D341Med (cell line): ENCODE measurements at places on chromosomes 5 and 9.

- no peak for DNase-seq
These were observed 38.2 kb upstream of the UBAP2 start for GRCh38 chr9:34086864-34087263.

GRCh38 chr5:135721548-135722090 lies 112.8 kb upstream of the SLC25A48 start:
- DNase-seq, result no peak

DNA sequence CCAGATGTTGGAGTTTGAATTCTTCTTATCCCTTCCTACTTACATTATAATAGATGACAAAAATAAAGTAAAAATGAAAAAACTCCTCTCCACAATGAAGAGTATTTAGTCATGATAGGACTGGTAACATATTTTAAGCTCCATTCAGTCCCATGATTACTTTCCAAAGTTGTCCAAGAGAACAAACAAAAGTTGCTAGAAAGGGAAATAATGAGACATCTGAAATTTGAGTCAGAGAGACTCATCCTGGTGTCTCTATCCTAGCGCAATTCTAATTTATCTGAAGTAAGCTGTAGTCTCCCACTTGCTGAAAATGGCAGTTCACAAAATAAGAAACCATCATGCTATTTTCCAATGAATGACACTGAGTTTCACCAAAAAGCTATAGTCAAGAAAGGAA lies 152.2 kb downstream of the BNC2 start:
- DNase-seq, result no peak

GRCh38 chr5:160702934-160703333 lies 149.1 kb downstream of the ATP10B start:
- DNase-seq, result no peak

GRCh38 chr9:70883963-70884793 lies 237.2 kb downstream of the TRPM3 start:
- DNase-seq, result no peak

DNA sequence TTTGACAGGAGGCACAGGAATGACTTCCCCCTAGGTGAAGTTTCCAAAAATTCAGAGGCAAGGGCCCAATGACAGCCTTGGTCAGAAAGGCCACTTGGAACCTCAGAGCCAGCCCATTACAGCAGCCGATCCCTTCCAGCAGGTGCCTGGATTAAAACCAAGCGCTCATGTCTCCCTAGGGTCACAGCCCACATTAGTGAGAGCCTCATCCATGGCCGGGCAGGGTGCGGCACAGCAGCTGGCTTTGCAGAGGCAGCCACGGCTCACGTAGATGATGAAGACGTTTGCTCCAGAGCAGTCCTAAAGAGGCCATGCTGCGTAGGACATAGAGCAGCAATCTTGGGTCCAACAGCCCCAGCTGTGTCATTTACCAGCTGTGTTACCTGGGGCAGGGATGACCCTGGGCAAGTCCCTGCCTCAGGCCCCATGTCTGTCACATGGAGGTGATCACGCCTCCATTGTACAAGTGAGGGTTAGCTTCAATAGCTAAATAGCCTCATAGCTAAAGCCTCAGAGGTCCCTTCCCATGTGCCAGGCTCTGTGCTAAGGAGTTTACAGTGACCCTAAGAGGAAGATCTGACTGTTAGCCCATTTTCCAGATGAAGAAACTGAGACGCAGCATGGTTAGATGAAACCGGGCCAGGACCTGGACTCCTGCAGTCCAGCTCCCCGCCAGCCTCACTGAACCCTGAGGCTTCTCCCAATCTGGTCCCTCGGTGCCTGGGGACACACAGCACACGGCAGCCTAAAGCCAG lies 39.2 kb downstream of the NEK6 start:
- no peak for DNase-seq

DNA sequence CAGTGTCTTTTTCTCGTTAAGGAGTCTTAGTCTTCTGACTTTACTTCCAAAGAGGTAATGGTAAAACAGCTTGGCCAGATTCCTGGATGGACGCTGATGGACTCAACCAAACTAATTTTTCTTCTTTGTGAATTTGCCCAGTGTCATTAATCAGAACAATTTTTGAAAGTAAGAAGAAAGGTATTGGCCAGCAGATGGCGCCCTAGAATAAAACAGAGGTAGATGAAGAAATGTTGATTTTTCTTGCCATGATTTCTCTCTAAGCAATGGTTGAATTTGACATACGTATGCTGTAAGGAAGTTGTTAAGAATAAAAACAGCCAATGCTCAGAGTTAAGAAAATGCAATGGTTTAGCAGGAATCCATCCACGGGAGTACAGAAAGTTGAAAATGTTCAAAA lies 500.0 kb downstream of the DIRAS2 start:
- no peak for DNase-seq

DNA sequence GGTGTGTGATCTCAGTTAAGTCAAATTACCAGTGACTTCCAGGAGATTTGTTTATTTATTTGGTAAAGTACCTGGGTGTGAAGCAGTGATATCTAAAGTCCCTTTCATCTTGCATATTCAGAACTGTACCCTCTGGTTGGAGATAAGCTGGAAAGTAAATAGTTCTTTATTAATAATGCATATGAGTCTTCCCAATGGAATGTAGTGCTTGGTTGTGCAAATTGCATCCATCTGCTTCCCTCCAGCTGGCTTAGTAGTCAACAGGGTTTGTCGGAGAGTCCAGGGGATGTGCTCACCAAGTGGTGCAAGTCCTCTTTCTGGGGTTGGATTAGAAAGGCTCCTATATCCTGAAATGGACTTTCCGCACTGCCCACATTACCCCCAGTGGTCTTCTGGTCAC lies 42.0 kb downstream of the TRPM3 start:
- DNase-seq, result no peak

DNA sequence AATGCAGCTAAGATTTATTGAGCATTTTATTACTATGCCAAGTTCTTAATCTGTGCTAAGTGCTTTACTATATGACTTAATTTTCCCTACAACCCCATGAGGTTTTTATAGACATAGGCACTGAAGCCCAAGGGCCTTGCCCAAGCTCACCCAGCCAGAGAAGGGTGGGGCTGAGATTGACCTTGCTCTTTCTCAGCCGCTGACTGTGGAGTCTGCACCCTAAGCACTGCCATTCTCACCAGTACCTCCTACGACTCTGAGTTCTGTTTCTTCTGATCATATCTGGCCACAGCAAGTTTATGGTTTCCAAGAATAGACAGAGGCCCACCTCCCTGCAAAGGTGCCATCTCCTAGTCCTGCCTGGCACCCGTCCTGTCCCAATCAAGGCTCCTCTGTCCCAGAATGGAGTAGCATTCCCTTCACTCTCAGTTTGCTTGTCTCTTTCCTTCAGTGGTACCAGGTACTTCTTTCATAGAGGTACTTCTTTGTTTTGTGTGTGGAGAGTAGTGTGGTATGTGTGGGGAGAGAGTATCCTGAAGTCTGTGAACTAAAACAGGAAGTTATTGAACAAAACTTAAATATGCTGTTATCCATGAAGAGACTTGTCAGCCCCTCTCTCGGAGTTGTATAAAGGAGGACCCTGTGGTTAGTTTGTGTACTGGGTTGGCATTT lies 42.6 kb downstream of the CSF1R start:
- DNase-seq, result no peak

DNA sequence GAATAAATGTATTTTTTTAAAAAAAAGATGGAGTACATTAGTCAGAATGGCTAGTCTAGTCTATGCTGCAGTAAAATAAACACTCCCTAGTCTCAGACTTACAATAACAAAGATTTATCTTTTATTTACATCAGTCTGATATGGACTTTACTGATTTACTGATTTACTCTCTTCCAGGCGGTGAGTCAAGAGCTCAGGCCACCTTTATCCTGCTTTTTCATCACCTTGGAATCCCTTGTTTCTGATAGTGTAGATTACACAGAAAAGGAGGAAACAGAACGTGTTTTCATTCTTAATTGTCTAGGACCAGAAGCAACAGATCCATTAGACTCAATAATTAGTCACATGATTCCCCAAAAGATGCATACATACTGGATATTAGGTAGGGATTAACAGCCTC lies 290.1 kb upstream of the TRPC7 start:
- DNase-seq, result no peak

DNA sequence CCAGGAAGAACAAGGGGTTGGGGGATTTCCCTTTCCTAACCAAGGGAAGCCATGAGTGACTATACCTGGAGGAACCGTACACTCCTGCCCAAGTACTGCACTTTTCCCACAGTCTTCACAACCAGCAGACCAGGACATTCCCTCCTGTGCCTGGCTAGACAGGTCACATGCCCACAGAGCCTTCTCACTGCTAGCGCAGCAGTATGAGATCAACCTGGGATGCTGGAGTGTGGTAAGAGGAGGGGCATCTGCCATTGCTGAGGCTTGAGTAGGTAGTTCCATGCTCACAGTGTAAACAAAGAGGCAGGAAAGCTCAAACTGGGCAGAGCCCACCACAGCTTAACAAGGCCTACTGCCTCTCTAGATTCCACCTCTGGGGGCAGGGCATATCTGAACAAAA lies 35.9 kb downstream of the SAXO1 start:
- DNase-seq, result no peak

GRCh38 chr5:135478938-135479337 lies 26.8 kb upstream of the TIFAB start:
- peak; percentile 80 for DNase-seq

GRCh38 chr5:154038707-154039457 lies at the start of the genes FAM114A2 and MFAP3:
FAM114A2 (minus strand) TSS chr5:154038910; CDS start chr5:154034953, 3,957 bp downstream.
MFAP3 (plus strand) TSS chr5:154038967; CDS start chr5:154049723, 10,756 bp downstream.
- DNase-seq, result peak; percentile 92

DNA sequence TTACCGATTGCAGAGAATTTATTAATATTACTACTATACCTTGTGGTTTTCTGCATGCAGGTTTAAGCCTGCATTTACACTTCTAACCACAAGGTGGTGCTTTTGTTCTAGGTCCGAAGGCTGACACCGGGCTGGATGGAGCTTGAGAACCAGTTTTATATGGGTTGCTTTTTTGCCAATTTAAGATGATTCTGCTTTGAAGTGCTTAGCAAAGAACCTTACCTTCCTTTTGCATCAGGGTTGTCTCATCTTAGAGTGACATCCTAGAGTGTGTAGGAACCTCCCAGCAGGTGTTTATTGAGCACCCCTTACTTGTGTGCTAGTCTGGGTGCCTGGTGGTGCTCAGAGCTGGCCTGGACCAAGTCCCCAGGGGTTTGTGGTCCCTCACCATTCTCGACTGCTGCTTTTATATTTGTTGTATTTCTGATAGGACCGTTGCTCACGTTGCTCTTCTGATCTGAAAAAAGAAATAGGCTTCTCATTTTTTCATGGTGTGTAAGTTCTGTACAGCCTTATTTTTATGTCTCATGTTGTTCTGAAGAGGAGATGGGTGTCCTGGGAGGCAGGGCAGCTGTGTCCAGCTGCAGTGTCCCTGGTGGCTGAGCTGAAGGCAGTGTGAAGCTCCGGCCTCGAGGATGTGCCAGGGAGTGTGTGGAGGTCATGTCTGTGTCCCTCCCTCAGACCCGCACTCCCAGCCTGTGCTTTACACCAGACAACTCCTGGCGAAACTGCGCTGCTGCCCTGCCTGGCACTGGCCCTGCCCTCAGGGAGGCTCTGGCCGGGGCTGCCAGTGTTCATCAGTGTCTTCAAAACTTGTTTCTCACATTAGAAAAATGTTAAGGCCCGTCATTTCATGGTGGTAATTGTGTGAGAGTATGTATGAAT lies 54.3 kb downstream of the EHMT1 start:
- DNase-seq, result peak; percentile 77

DNA sequence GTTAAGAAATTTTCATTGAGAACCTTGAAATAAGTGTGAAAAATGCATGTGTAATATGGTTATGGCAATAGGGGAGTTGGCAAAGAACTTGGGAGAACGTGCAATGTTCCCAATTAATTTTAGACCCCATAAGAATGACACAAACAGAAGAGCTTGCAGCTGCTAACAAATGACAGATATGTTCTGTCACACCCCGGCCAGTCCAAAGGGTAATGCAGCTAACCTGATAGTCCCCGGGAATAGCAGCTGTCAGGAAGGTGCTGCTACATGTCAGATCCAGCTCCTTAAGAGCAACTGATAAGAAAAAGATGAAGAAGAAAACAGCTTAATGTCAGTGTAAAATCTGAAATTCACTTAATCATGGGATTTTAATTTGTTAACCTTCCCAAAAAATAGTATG lies 30.4 kb downstream of the SEMA5A start:
- DNase-seq, result no peak

GRCh38 chr5:180214870-180215770 lies 6.1 kb upstream of the RASGEF1C start:
- DNase-seq, result no peak

DNA sequence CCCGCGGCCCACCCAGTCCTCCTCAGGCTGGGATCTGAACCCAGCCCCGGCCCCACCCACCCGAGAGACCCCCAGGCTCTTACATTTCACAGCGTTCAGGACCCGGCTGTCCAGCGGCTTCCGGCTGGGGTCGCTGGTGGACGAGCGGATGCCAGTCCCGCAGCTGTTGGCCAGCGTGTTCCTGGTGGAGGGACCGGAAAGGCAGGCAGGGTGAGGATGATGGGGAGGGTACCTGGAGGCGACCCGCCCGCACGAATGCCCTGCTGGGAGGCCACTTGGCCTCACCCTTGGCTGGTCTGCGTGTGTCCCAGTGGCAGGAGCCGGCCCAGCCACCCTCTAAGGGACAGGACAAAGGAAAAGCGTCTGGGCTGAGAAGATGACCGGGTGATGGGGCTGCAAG lies 51.9 kb upstream of the UBAC1 start:
- no peak for DNase-seq

GRCh38 chr5:135221187-135221473 lies 177.9 kb downstream of the MACROH2A1 start:
- DNase-seq, result no peak

DNA sequence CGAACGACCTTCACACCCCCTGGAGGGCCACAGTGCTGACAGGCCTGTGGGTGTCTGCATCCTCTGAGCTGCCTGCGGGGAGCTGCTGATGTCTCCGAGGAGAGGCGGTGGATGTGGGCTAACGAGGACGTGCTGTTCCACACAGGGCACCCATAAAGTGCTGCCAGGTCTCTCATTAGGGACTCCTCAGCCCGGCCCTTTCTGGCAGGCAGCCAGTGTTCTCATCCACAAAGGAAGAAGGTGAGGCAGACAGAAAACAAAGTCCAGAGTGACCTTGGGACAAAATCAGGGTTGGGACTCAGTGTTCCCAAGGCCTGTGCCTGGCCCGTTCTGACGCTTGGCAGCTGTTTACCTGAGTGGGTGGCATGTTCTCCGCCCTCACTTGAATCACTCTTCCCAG lies 29.3 kb downstream of the CARTPT start:
- no peak for DNase-seq

DNA sequence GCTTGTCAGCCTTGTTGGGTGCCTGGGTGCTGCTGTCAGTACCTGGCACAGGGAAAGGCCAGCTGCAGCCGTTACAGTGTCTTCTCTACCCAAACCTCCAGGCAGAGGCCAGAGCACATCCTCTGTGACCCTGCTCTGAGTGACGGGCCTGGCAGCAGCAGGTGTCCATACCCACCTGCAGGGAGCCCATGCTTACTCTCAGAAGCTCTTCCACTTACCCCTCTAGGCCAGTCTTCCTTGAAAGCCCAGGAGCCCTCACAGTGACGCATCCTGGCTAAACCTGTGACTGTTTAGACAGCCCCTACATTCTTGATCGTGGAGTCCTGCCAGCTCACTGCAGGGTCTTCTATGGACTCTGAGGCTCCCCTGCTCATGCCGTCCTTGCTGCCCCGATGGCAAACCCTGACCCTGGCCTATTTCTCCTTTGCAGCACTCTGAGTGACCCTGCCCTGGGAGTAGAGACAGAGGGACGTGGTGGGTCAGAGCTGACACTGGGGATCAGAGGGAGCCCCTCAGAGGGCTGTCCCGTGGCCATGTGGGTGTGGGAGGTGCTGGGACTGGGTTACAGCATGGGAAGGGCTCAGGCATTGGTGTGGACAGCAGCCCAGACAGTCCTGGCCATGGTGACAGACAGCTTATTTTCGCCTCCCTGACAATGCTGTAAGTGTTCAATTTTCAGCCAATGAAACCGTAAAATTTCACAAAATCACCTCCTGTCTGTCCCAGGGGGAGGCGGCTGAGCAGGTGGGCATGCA lies 67.6 kb upstream of the RNF130 start:
- peak; percentile 17 for DNase-seq

- DNase-seq, result no peak
These were observed 16.9 kb downstream of the LMX1B start for GRCh38 chr9:126630458-126631237.
